HL-60 (cell line): ENCODE measurements at places on chromosomes 1 and 21.

DNA sequence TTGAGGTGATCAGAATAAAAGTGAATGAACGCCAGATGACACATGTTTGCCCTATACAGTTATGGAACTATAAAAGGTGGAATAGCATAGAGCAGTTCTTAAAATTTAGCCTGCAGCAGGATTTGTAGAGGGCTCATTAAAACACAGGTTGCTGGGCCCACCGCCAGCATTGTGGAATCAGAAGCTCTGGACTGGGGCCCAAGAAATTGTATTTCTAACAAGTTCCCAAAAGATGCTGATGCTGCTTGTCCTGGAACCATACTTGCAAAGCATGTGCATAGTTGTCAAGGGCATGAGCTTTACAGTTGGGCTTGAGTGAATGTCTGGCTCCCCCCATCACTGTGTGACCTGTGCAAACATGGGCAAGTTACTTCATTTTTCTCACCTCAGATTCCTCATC, 37.5 kb upstream of the LRRC53 start:
- no peak for DNase-seq

- no peak for DNase-seq
Observed at GRCh38 chr1:193185901-193186731, at the start of gene B3GALT2. Gene B3GALT2 (minus strand): TSS chr1:193186613. CDS start chr1:193181562, 5,051 bp downstream.

DNA sequence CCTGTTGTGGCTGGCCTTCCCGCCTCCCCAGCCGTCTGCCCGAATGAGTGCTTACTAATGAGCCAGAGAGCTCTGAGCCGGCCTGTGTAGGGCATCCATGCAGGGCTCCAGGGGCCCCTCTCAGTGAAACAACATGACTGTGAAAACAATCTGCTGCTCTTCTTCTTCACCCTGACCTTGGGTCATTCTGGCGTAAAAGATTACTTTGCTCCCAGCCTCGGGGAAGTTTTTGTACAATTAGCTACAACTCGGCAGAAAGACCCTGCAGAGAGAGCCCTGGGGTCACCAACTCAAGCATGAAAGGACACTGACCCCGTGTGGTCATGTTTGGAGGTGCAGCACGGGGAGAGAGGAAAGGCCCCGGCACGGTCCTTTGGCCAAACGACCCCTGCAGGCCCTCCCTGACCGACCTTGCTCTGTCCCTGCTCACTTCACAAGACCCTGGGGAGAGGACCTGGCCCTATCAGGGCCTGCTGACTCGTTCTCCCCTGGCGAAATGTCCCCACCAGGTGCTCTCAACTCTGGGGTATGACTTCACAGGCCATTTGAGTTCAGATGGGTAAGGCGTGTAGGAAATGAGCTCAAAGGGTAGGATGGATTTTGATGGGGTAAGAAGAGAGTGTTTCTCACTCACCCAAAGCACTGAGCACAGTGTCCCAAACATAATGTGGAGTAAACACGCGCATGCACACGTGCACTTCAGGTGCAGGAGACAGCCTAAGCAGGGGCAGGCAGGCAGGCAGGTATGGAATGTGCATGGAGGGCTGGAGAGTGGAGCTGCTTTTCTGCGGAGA, 22.9 kb upstream of the FAM20B start:
- DNase-seq: peak; percentile 64

GRCh38 chr1:203320591-203321272, 15.4 kb downstream of the BTG2 start:
- DNase-seq: peak; percentile 94

DNA sequence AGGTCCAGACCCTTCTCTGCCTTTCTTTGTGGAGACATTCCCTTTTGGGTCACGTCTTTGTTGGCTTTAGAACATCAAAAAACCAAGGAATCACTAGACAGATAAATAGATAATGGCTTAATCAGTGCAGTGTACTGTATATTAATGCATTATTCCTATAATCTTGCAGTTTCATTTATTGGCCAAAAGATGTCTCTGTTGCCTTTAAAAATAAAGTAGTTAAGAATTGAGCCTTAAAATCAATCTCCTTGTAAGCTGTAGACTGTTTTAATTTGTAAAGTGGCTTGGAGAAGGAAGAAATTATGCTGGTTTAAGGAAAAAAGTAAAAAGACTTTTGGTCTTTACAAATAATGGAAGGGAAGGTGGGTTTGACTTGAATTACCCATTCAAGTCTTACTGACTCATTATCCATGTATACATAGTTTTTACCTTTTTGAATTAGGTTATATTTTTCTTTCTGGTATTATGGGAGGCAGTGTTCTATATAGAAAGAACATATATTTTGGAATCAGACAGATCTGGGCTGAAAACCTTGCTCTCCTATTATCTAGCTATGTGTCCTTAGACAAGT, 84.6 kb downstream of the VPS13D start:
- no peak for DNase-seq

- DNase-seq: no peak
Observed at GRCh38 chr1:116033322-116033721, 57.0 kb downstream of the SLC22A15 start.

DNA sequence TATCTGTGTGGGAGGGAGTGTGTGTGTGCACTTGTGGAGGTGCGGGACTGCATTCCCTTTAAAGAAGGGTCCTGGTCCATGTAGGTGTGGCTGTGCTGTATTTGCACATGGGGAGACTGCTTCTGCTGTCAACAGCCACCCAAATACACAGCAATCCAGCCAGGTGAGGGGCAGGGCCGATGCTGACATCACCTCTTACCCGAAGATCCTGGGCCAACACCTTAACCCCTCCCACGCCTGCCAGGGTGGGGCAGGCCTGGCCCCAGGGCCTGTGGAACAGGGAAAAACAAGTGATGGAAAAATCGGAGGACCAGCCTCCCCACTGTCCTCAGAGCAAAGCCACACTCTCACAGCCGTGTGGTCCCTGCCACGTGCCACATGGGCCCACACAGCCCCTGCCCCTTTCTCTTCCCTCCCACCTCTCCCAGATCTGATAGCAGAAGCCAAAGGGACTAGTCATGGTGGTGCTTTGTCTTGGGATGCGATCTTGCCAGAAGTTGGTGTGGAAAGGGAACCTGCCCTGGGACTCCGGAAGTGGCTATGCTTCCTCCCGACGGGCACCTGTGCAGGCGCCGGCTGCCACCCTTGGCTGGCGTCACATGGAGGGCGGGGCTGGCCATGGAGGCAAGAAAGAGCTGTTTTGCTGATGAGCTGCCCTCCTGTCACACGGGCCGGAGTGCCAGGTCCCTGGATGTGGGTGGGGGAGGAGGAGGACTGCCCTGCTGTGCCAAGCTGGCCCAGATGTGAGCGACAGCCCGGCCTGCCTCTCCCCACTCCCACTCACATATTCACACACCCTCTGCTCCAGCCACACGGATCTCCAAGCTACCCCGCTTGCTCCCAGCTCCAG, 7.8 kb upstream of the CASZ1 start:
- no peak for DNase-seq

- DNase-seq: no peak
Observed at GRCh38 chr1:78743626-78744025, 94.0 kb downstream of the IFI44 start.

DNA sequence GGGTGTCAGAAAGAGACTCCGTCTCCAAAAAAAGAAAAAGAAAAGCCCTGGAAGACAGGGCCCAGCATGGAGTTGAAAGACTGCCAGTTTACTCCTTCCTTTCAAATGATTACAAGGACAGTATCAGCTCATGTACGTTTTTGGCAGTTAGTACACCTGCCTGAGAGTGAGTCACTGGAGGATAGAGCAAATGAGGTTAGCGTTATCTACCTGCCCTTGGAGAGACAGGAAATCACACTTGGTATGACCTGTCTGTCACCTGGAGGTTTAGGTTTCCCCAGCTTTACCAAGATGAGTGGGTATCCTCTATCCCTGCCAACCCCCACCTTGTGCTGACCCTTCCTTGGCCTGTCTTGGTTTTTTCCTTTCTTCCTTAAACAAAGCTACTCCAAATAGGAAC, 96.8 kb upstream of the BMP8A start:
- no peak for DNase-seq

DNA sequence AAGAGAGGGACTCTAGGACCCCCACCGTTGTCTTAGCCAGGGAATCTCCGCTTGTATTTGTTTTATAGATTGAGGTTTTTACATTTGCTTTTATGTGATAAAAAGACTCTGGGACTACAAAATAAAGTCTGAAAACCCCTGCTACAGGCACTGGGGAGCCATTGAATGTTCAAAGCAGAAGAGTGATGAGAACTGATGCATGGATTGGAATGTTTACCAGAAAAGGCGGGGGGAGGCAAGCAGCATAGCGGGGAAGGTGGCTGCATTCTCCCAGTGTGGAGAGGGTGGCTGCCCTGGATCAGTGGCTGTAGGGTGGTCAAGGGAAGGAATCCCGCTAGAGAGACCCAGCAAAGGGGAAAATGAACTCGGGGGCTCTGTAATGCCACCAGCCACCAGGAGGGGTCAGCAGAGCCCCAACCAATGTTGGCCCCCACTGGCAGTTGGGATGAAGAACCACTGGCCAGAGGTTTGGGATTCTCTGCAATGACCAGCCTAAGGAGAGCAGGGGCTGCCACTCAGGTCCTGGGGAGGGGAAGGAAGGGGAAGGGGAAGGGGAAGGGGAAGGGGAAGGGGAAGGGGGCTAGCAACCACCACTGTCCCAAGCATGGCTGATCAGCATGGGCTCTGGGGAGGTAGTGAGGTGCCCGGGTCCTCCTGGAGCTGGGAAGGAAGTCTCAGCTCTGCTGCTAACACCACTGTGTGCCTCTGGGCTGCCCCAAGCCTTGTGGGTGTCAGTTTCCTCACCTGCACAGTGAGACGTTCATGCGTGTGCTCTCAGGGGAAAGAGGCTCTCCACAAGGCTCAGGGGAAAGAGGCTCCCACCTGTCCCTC, 19.2 kb upstream of the PEF1 start:
- no peak for DNase-seq

DNA sequence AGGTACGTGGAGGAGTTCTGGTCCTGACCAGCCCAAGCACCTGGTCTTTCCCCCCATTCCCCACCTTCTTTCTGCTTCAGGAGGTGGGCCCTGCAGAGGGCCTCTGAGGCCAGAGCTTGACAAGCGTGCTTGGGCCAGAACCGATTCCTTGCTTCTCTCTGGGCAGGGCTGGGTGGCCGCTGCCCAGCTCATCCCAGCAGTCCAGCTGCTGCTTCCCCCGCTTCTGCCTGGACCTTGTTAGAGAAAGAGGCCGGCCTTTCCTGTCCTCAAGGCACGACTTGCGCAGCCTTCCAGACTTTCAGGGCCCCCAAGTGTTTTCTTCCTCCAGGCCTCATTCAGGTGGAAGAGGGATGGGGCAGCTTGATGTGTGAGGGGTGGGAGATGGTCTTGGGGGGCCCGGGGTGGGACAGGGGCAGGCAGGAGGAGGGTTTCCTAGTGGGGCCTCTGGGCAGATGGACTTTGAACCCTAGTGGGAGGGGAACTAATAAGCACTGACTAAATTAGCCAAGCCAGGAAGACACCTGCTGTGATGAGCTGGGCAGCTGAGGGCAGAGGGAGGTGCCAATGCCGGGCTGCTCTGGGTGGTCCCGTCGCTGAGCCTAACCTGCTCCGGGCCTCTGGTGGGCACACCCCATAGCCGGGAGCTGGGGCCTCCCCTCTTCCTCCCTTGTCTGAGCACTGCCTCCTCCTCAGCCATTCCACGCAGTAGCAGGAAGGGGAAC, 36.5 kb downstream of the ARHGEF10L start:
- no peak for DNase-seq

DNA sequence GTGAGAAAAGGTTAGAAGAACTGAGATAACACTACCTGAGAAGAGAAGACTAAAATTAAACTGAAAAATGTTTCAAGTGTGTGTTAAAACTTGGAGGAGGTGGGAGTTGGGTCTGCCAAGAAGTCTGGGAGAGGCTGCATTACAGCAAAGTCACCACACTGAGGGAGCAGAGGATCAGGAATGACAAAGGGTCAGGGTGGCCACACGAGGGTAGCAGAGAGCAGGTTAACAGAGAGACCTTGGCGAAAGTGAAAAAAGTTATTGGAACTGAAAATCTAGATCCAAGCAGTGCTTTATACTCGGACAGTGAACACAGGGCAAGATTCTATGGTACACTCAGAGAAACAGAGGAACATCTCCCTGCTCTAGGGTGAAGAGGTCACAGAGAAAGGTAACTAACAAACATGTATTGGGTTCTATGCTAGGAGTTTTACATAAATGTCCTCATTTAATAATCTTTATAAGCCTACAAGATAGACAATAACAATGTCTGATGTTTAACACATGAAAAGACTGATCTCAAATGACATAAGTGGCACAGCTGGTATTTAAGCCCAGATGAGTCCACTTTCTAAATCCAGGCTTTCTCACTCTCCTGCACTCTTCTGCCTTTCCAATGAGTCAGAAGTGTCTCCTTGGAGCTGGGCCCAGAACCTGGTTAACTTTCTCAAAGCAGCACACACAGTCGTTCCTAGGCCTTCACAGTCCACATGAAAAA, 10.3 kb upstream of the CADM3 start:
- peak; percentile 74 for DNase-seq

DNA sequence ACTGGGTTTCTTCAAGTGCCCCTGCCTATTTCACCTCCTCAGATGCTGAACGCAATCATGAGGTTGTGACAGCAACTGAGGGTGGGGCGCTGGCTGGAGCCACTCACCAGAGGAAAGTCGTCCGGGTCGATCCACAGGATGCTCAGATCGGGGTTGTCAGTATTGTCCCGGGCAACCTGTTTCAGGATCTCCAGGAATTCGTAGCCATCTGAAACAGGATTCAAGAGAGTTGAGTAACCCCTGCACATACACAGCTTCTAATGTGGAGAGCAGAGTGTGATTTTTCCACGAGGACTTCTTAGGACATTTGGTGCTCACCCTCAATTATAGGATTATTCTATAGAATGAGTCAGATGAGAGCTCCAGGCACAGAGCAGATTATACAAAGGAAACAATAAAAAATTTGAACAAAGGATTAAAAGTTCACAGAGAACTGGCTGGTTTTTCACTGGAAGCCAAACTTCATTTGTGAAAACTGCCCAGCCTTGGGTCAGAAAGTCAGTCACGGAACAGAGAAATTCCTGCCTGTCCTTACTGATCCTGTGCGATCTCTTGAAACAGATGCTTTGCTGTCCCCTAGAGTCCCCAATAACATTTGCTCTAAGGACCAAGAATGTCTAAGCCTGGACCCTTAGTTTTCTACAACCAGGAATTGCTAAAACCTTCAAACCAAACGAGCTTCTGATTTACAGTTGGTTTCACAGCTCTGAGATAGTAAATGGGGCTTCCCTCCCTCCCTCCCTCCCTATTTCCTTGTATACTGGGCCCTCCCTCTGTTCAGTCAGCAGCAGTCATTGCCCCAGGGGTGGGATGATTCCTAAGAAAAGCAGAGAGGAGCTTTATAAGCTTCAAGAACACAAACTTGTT, 63.2 kb downstream of the CASQ2 start:
- DNase-seq: no peak

GRCh38 chr21:15703932-15704331, 25.9 kb upstream of the USP25 start:
- DNase-seq: no peak

- DNase-seq: no peak
Observed at GRCh38 chr1:154831462-154831861, 38.6 kb downstream of the KCNN3 start.
